NCI-H748 treated with DMSO at 0.1 percent for 48 hours (cell line): ENCODE measurements at places on chromosomes 5 and 9.
A peak's percentile ranks its signal among the peaks of the same experiment; 100 is the strongest.

- no peak for DNase-seq
Observed at GRCh38 chr5:170963521-170963920, 101.7 kb downstream of the RANBP17 start.

GRCh38 chr9:110064803-110065202 is 143.2 kb downstream of the C9orf152 start:
- DNase-seq = no peak

- DNase-seq = no peak
Observed at GRCh38 chr5:42854795-42855194, 43.1 kb upstream of the SELENOP start.

DNA sequence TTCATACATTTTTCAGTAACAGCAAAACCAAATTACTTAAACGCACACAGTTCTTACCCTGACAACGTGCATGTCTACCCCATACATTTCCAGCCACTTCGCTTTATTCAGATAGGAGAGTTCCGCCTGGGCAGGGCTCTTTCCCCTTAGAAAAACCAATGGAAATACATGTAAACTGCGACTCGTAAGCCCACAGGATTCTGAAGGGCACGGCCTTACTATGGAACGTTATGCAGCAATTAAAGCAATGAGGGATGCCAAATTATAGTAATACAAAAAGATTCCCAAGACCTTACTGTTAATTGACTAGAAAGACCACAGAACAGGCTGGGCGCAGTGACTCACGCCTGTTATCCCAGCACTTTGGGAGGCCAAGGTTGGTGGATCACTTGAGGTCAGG is 64.5 kb downstream of the EPB41L4B start:
- DNase-seq = no peak

DNA sequence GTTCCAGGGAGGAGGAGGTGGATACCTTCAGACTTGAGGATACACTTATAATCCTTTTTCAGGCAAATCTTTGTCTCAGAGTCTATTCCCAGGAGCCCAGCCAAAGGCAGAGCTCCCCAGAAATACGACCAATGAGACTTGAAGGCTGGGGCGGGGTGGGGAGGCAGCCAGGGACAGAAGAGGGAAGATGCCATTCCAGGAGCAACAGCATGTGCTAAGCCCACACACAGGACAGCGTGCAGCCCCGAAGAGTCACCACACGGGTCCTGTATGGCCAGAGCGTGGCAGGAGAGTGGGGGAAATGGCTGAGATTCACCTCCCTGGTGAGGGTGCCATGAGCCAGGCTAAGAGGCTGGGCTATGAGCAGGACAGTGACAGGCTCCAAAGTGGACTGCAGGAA is 35.2 kb downstream of the WHRN start:
- no peak for DNase-seq

DNA sequence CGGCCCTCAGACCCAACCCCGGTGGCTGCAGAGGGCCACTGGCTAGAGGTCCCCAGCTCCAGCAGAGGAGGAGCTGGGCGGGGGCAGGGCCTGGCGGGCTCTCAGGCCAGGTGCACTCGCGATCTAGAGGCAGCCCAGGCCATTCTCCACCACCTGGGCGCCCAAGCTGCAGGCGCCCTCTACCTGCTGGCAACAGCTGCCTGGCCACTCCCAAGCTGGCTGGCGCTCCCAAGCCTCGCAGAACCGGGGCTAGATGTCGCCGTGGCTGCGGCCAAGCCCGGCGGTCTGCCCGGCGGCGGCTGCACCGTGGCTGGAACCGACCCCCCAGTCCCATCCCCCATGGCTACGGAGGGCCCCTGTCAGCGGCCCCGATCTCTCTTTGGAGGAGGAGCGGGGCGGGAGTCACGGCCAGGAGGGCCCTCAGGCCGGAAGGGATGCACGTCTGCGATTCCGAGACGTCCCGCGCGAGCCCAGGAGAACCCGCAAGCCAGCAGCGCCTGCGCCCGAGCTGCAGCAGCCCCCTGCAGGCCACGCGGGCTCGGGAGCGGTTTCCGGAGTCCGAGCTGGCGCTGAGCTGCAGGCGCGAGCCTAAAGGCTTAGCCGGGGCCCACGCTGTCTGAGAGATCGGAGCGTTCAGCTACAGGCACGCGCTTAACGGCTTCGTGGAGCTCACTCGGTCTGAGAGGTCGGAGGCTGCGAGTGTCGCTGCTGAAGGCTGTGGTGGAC is 44.3 kb upstream of the BICD2 start:
- peak; percentile 70 for DNase-seq

- DNase-seq = no peak
Observed at GRCh38 chr5:123735384-123735783, 223.4 kb downstream of the CSNK1G3 start.

GRCh38 chr5:157611571-157612476 is 36.2 kb upstream of the ADAM19 start:
- no peak for DNase-seq

DNA sequence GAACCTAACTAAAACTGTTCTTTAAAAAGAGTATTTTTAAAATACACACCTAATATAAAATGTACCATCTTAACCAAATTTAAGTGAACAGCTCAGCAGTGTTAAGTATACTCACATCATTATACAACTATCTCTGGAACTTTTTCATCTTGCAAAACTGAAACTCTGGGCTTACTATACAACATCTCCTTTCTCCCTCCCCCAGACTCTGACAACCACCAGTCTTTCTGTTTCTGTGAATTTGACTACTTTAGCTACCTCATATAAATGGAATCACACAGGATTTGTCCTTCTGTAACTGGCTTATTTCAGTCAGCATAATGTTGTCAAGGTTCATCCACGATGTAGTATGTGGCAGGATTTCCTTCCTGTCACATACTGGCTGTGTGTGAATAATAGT is 93.5 kb downstream of the FOXD1 start:
- DNase-seq = no peak

- no peak for DNase-seq
Observed at GRCh38 chr5:123527190-123527589, 15.2 kb downstream of the CSNK1G3 start.

DNA sequence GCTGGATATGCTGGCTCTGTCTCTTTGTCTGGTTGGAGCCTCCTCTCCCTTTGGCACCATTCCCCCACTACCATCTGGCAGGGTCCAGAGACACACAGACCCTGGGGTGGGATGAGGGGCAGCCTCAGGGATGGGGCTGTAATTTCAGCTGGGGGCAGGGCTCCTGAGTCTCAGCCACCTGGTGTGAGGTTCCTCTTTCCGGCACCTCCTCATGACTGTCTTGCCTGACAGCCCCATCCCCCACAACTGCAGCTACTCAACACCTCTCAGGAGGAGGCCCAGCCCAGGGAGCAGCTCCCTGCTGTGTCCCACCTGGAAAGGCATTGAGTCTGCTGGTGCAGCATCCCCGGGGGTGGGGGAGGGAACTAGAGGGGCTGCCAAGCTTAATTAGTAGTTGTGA is 11.7 kb upstream of the RPS14 start:
- DNase-seq = no peak

- DNase-seq = no peak
Observed at GRCh38 chr5:132480893-132481595, 9.5 kb downstream of the IRF1 start.
